Sigmoid colon (tissue), 7 donors: ENCODE measurements at places on chromosomes 7 and 10. TPM values are rescaled to one million over a fixed set of nuclear protein-coding genes. Genes with fewer than 3 reads are reported as not detected.

GRCh38 chr10:17989908-17990767 is 38.4 kb downstream of the SLC39A12 start:
- no peak for DNase-seq

DNA sequence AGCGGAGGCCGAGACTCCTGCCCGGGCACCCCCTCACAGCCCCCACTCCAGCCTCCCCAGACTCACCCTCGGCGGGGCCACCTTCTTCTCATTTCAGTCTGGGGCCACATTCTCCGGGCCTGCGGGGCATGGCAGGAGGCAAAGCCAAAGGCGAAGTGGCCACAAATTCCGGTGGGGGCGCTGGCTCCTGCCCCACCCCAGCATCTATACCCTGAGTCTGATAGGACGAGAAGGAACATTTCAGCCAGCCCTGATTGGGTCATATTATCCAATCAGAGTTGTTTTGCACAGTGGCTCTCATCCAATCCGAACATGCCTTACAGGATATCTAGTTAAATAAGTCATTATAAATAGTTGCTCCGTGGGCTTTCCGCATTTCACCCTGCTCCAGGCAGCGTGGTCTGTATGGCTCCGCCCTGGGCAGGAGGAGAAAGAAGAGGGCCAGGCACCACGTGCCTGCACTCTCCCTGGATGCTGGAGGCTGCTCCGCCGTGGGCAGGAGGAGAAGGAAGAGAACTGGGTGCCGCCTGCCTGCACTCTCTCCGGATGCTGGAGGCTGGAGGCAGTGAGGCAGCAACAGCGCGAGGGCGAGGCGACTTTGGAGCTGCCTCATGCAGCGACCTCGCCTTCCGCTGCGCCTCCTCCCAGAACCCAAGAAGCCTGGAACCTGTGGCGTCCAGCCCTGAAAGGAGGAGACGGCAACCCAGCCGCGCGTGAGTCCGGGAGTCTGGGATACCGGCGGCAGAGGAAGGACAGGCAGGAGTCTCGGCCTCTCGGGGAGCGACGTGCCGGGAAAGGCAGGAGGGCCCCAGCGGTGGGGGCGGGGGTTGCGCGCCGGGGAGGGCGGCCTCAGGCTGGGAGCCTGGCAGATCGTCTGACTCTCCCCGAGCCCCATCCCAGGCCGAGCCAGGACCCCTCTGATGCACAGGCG is 162.9 kb downstream of the ZNF33B start:
- DNase-seq, result no peak

DNA sequence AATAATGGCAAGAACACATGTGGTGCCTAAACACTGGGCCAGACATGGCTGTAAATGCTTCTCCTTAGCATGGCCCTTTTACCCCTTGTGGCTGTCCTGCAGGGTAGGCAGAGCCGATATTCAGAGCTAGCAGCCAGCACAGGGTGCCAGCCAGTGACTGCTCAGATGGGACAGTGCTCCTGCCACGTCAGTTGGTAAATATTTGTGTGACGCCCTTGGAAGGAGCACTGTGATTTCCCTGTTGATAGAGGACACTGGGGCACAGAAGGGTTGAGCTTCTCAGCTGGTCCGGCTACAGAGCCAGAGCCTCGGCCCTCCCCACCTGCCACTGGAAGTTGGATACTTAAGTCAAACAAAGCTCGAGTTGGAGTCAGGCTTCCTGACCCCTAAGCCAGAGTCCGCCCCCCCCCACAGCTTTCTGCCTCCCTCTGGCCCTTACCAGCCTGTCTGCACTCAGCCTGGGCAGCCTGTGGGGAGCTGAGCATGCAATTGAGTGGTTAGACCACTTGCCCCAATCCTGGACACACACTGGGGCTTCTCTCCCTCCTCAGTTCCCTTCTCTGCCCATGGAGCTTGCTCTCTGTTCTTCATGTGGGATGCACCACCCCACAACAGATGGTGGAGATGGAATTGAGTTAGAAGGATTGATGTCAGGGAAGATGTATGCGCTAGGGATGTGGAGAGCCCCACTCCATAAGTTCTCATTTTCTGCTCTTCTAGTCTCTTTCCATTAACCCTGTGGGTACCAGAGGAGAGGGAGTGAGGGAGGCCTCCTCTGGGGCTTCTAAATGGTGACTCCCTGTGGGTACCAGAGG is 350.8 kb downstream of the PLXNA4 start:
- no peak for DNase-seq

- no peak for DNase-seq
These were observed 595.4 kb upstream of the GHITM start for GRCh38 chr10:83543691-83544462.

Gene SPDYE6
- total RNA-seq, result not detected
